ENCODE measurements at places on chromosomes 3 and 15.

GRCh38 chr3:40152482-40153133, 156.9 kb upstream of the EIF1B start:
- DNase-seq, result no peak

DNA sequence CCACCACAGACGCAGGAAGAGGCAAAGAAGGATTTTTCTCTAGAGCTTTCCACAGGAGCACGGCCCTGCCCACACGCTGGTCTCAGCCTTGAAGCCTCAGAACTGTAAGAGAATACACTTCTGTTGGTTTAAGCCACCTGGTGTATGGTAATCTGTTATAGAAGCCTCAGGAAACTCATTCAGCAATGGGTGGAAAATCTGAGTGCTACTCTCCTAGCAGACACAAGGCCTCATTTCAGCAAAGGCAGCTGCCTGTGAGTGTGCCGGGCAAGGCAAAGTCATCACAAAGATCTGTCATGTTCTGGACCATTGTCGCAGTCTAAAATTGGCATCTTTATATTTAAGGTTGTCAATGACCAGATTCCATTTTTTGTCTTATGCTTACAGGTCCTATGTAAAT, 31.0 kb downstream of the ATP10A start:
- DNase-seq, result no peak

- DNase-seq, result no peak
Measured at GRCh38 chr3:45590822-45591546, 3.6 kb upstream of the LIMD1 start.

DNA sequence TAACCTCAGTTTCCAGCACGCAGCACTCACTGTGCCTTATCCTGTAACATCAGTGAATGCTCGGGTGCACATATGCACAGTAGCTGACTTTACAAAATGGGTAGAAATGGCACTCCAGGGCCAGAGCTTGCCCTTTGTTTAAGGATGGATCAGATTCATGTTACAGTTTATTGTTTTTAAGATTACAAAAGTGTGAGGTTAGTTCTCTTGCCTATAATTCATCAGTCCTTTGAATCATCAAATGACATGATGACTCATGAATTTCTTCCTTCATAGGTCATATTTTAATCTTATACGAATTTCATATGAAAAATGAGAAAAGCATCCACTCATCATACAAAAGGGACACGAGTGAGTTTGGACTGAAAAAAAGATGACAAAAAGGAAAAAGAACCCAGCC, 545.3 kb downstream of the GBE1 start:
- DNase-seq, result no peak

DNA sequence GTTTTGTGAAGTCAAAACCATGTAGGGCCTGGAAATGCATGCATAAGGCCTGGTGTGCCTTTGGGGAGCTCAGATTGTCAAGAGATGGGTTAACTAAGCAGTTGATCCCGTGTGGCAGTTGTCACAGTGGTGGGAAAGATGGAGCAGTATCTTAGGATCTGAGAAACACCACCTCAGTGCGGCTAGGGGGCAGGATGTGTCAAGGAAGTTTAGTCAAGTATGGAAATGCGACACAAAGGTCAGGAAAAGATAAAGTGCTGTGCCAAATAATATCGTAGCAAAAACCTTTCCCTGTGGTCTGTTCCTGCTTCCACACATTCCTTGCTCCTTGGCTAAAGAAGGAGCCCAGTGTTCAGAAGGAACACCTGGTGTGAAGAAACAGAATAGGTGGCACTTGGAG, 396.4 kb downstream of the EDEM1 start:
- DNase-seq, result no peak
